ENCODE measurements at places on chromosomes 1 and 21.
A peak's percentile ranks its signal among the peaks of the same experiment; 100 is the strongest.

DNA sequence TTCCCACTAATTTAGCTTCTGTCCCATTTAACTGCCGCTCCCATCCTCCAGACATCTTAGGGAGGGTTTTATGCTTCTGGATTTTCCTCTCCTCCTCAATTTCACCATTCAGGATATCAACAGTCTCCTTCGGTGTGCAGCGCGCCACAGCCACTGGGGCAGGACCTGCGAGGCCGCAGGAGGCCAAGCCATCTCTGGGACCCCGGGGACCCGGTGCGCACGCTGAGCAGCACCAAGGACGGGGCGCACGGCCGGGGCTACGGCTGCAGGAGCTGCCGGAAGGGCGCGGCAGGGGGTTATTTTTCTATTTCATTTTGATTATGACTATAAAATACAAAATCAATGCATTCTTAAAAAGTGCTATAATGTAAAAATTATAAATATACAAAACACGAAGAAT lies 1238.4 kb upstream of the NCAM2 start:
- DNase-seq: no peak

DNA sequence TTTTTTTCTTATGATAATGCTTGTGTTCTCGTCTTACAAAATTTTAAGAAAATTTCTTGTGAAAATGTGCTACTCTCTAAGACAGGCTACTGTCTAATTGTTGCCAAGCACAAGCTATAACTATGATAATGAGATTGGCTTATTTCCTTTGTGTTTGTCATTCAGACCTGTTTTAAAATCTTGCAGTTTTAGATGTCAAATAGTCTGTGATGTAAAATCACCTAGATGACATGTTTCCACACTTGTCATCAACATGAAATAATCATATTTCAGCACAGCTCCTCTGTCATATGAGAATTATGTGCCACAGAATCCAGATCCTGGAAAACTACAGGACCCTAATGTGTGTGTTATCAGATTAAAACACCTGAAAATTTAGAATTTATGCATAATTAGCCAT lies 539.7 kb downstream of the USP25 start:
- no peak for DNase-seq

DNA sequence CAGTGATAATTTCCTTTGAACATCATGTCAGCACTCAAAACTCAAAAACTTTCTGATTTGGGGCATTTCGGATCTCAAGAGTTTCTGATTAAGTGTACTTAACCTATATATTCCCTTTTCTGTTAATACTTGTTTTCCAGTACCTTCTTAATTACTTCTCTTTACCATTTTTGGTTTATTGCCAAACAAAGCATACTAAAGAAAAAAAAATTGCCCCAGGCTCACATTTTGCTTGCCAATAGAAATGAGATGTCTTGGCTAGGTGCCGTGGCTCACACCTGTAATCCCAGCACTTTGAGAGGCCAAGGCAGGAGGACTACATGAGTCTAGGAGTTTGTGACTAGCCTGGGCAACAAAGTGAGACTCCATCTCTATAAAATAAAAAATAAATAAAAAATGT lies 4.8 kb downstream of the PSMD4 start:
- DNase-seq: no peak

GRCh38 chr1:100769906-100770646 lies 50.5 kb downstream of the VCAM1 start:
- DNase-seq: no peak

DNA sequence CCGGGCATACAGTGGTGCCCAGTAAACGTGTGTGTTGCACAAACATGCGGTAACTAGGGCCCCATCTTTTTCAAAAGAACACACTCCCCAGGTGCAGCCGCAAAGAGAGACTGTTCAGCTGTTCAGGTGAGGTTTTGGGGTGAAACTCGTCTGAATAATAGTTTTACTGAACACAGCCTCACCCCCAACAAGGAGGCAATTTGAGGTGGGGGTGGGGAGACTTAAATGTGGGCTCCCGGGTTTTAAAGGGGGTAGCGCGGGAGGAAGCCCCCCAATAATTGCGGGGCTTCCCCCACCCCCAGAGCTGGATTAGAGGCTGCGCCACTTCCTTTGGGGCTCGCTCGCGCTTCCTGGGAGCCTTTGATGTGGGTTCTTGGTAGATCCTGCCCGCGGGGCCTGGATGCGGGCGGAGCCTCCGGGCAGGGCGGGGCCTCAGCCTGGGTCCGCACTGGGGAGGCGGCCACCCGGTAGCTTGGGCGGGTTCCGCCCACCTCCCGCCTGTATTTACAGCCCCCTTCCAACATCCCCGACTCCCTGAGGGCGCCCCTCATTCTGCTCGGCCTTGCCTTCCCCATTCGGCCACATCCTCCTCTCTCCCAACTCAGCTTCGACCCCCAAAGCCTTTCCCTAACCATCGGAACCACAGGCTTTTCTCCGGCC lies 6.4 kb upstream of the EPHA2 start:
- DNase-seq: no peak

DNA sequence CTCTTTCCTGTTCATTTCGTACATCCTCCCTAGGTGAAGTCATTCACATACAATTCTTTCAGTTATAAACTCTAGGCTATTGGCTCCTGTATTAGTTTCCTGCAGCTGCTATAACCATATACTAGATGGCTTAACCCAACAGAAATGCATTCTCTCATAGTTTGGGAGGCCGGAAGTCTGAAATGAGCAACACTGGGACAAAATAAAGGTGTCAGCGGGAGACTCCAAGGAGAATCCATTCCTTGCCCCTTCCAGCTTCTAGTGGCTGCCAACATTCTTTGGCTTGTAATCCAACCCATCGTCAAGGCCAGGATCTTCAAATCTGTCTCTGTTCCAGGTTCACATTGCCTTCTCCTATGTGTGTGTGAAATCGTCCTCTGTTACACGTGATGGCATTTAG lies 71.3 kb downstream of the TOR3A start:
- DNase-seq: no peak

GRCh38 chr1:2229911-2230731 lies 2.0 kb downstream of the SKI start:
- no peak for DNase-seq

DNA sequence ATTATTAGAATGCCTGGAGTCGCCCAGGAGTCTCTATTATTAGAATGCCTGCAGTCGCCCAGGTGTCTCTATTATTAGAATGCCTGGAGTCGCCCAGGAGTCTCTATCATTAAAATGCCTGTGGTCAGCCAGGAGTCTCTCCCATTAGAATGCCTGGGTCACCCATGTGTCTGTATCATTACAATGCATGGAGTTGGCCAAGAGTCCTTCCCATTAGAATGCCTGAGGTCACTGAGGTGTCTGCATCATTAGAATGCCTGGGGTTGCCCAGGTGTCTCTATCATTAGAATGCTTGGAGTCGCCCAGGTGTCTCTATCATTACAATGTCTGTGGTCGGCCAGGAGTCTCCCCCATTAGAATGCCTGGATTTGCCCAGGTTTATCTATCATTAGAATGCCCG lies 66.9 kb downstream of the RNF187 start:
- DNase-seq: no peak

- DNase-seq: no peak
Measured at GRCh38 chr1:185358957-185359356, 41.9 kb upstream of the IVNS1ABP start.

GRCh38 chr1:157249739-157250138 lies 111.5 kb upstream of the ETV3 start:
- no peak for DNase-seq

DNA sequence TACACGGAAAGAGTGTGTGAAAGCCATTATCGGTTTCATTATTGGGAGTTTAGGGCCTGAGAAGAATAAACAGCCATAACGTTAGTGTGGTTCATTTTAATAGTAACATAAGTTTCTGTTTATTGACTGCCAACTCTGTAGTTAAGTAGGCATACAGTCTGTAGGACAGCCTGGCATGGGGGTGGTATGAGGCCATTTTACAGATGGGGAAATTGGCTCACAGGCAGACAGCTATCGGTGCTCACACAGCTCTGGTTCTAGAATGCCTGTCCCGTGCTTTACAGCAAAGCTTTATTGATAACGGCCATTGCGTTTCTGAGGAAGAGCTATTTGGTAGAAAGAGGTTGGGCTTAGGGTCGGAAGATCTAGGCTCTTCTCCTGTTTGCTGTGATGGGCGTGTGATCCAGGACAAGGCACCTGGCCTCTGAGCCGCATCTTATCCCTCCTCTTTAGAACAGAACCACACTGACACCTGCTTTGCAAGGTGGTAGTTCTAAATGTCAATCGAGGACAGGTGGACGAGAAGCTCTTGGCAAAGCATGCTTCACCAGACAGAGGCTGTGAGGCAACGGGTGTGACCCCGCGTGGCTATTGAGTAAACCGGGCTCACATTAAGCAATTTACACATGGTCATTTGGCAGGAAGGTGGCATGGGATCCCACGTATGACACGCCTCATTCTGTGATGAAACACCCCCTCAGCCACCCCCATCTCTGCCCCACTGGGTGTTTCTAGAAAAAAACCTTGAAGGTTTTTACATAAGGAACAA lies 14.9 kb downstream of the ETS2 start:
- DNase-seq: no peak

DNA sequence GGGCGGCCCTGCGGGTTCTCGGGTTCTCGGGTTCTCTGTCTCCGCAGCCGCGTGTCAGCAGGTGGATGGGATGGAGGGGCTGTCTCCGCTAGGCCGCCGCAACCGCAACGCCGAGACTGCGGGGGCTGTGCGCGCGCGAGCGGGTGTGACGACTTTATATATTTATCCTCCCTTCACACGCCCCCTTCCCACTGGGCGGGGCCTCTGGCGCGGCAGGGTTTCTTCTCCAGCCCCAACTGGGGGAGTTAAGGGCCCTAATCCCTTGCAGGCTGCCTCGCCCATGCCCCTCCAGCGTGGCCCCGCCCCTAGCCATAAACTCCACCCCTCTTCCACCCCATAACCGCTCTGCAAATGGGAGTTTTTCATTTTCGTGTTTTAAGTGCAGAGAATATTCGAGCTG lies 3.4 kb downstream of the IGSF21 start:
- peak; percentile 7 for DNase-seq

GRCh38 chr1:93345633-93346420 lies at the start of gene DR1:
DR1 (plus strand) TSS chr1:93345907; CDS start chr1:93346646, 739 bp downstream.
- peak; percentile 92 for DNase-seq

DNA sequence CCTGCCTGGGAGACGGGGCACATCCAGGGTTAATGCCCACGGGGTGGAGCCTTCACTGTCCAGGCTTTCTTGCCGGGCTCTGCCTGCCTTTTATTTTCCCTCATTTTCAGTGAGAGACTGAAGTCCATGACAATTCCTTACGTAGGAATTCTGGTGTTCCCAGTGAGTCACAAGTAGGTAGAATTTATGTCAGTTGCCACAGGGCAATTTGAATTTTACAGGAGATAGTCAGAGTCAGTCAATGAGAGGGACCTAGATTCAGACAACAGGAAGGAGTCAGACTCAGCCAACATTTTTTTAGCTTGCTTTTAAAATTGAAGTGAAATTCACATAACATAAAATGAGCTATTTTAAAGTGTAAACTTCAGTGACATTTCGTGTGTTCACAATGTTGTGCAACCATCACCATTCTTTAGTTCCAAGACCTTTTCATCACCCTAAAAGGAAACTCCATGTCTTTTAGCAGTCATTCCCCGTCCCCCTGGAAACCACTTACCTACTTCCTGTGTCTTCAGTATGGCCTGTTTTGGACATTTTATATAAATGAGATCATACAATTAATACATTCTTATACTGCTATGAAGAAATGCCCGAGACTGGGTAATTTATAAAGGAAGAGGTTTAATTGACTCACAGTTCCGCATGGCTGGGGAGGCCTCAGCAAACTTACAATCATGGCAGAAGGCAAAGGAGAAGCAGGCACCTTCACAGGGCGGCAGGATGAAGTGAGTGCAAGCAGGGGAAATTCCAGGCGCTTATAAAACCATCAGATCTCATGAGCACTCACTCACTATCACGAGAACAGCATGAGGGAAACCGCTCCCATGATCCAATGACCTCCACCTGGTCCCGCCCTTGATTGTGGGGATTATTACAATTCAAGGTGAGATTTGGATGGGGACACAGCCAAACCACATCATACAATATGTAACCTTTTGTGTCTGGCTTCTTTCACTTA lies 14.6 kb downstream of the AJAP1 start:
- no peak for DNase-seq

GRCh38 chr1:39646232-39647081 lies 7.0 kb upstream of the HEYL start:
- peak; percentile 93 for DNase-seq

DNA sequence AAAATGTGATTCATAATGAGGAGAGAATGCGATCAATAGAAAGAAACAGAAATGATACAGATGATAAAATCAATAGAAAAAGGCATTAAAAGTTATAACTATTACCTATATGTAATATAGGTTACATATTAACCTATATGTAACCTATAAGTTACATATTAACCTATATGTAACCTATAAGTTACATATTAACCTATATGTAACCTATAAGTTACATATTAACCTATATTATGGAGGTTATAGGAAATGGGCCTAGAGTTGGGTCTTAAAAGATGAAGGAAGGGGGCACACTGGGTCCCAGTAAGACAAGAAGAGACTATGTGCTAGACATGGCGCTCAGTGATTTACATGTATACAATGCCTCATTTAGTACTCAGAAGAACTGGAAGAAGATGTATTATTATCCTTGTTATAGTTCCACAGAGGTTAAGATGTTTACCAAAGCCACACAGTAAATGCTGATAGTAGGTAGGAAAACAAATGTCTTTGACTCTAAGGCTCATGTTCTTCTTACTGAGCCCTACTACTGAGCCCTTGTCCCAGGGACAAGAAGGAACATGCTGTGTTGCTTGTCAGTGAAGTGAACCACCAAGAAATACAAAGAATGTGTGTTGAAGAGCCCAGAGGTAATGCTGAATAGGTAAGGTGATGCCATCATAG lies 444.6 kb upstream of the PLXNA2 start:
- DNase-seq: no peak

DNA sequence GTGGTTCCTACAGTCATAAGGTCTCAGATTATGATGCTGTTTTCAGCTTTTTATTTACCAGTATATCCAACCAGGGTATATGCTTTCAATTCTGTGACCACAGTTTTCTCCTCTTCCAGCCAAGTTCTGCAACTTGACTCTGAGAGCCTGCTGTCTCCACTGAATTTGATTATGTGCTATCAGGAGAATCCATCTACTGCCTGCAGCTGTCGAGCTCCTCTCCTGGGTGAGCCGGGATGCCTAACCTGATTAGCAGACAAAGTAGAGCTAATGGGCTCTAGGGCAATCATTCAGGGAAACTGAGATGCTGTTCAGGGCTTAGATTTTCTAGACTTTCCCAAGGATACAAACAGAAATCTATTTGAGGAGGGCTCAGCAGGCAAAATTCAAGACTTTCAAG lies 271.5 kb upstream of the BEND5 start:
- no peak for DNase-seq

- DNase-seq: no peak
Measured at GRCh38 chr1:217717959-217718358, 86.8 kb downstream of the SPATA17 start.

DNA sequence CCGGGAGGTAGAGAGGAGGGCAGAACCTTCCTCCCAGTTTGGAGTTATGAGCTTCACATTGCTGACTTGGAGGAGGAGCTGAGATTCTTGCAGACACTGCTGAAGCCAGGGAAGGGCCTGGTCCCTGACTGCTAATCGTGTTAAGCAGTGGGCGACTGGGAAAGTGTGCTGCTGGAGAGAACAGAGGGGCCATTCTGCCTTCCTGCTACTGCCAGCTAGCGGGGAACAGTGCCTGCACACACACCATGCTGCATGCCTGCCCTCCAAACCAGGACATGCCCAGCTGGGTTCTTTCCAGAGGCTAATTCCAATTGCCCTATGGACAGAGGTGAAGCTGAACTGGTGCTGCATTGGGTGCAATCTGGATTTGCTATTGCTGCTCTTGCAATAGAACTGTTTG lies 281.4 kb downstream of the AJAP1 start:
- DNase-seq: no peak
